ENCODE measurements at places on chromosomes 11 and 22.

GRCh38 chr11:125701858-125702621 lies 21.4 kb upstream of the ACRV1 start:
- no peak for DNase-seq

- no peak for DNase-seq
These were observed 350.5 kb downstream of the CNTN5 start for GRCh38 chr11:99371257-99371656.

DNA sequence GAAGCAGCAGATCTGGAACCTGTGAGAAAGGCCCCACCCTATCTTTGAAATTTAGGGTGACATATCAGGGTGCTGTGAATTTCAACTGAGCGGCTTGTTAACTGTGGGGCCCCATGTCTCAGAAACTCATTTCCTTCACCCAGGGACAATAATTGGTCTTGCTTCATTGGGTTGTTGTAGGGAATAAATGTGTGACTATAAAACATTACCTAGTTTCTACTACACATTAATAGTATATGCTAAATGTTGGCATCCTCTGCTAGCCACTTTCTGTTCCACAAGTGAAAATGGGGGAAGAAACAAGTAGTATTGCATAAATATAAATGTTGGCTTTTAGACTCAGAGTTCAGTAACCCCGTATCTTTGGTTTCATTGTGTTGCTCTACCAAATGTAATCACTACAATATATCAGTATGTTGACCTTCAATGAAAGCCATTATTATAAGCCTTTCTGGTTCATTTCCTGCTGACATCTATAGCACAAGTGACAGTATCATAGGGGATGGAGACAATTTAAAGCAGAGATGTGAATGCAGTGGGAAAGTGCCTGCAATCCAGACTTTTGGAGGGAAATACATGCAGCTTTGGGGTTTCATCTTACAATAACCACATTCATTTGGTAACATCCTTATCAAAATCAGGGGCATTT lies 905.5 kb upstream of the RAG2 start:
- DNase-seq, result no peak

GRCh38 chr11:45982656-45983470 lies 60.4 kb downstream of the LARGE2 start:
- no peak for DNase-seq

GRCh38 chr11:76626266-76626665 lies 44.3 kb downstream of the LRRC32 start:
- no peak for DNase-seq

DNA sequence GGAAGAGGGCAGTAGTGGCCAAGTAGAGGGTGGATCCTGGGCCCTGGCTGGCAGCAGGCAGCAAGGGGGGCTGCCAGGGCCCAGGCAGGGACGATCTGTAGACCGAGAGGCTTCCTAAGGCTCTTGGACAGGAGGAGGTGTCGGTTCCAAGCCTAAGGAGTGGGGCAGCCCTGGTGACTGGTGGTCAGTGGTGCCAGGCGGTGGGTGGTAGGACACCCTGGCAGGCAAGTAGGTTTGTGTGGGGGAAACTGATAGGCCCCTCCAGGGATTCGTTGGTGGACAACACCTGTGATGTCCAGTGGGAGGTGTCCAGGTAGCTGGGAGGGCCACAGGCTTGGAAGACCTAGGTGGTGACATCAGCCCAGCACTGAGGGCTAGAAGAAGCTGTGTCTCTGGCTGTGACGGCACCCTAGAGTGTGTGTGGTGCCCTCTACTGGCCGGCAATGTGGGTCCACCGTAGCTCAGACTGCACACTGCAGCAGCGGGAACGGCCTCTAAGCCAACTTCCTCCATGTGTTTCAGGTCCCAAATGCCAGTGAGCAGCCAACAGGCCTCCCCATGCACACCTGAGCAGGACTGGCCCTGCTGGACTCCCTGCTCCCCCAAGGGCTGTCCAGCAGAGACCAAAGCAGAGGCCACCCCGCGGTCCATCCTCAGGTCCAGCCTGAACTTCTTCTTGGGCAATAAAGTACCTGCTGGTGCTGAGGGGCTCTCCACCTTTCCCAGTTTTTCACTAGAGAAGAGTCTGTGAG lies 9.4 kb upstream of the SAMM50 start:
- peak; percentile 74 for DNase-seq

DNA sequence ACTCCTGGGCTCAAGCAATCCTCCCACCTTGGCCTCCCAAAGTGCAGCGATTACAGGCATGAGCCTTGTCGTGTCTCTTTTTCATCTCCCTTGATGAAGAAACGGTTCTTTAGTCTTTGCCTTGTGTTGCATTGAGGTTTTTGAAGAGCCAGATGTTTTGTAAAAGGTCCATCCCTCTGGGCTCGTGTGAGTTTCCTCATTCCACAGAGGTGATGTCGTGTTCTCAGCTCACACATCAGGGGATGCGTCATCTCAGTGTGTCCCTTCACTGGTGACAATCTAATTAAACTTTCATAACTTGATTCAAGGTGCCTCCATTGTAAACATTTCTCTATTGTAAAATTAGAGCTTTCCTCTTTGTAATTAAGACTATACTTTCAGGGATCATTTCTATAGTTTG lies 29.7 kb upstream of the TEF start:
- no peak for DNase-seq

- DNase-seq, result no peak
These were observed 113.6 kb upstream of the CADM1 start for GRCh38 chr11:115617767-115618166.

DNA sequence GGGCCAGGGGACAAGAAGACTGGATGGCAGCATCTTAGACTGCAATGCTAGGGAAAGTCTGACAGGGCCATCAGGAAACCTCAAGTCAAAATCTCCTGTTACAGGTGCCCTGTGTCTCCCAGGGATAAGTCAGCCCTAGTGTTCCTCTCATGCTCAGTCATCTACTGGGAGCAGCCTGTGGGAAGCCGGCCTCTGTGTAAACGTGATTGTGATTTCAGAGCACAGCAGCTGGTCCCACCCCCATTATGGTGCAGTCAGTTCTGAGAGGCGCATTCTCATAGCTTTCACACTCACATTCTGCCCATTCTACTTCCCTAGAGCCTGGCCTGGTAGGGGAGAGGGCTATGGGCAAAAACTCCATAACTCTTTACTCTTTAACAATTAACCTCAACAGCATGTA lies 7.2 kb upstream of the SLN start:
- no peak for DNase-seq

GRCh38 chr11:17883946-17884345 lies 128.9 kb downstream of the SERGEF start:
- no peak for DNase-seq

DNA sequence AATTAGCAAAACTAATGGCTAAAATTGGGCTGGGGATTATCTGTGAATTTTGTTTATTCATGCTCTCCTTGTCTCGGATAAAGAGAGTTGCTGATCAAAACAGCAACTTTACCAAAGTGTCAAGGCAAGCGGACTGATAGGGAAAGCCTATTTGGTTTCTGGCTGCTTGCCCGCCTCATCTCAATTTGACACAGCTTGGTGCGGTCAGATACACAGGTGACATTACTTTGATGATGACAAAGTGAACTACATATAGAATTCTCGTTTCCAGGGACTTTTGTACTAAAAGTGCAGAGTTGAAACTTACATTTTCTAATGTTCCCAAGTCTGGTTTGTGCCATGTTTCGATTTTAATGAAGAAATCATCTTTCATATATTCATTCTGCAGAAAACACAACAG lies 22.8 kb downstream of the PITPNB start:
- DNase-seq, result no peak

GRCh38 chr11:6529266-6529665 lies 32.2 kb downstream of the DNHD1 start:
- no peak for DNase-seq

GRCh38 chr11:110778343-110778742 lies 66.1 kb upstream of the ARHGAP20 start:
- no peak for DNase-seq

GRCh38 chr11:46930089-46930488 lies 6.5 kb upstream of the CSTPP1 start:
- DNase-seq, result no peak

DNA sequence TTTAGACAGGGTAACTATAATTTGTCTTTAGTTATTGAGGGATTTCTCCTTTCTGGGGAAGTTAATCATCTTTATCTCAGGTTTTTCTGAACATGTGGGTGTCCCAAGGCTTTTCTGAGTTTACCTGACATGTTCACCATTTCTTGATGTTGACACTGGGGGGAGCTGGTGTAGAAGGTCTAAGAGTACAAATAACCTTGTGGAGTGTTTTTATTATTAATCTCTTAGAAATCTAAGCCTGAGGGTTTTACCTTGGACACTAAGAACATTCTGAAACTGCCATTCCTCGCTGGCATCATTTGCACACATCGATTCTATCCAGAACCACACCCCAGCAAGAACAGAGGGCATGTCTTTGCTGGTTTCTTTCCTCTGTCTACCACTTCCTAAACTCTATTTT lies 15.6 kb upstream of the C11orf91 start:
- no peak for DNase-seq

GRCh38 chr22:42069801-42070516 lies 653 bp downstream of the NAGA start:
- no peak for DNase-seq

- no peak for DNase-seq
These were observed 41.5 kb upstream of the HSPA8 start for GRCh38 chr11:123103326-123103980.

DNA sequence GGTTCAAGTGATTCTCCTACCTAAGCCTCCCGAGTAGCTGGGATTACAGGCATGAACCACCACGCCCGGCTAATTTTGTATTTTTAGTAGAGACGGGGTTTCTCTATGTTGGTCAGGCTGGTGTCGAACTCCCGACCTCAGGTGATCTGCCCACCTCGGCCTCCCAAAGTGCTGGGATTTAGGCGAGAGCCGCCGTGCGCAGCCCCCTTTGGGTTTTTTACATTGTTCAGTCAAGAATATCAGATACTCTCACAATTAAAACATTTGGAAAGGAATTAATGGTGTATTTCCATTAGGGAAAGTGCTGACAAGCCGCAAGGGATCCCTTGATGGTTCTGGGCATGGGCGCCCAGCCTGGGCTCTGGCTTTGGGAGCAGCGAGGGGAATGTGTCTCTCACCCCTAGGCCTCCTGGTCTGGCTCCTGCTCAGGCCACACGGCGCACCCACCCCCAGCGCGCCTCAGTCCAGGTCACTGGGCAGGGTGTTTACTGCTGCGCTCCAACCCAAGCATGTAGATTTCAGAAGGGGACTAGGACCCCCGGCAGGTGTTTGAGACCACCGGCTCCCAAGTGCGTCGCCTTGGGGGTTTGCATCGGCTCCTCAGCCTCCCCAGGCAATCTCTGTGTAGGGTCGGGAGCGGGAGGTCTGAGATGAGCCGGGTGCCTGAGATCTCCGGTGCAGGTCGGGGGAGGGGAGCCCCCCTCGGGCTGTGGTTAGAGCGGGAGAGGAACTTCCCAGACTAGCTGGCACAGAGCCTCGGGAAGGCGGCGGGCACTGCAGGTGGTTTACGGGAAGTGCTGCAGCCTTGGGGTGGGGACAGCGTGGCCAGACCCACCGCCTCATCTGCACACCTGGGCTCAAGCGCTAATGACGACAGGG lies 809 bp upstream of the IRF7 start:
- DNase-seq, result no peak

- no peak for DNase-seq
These were observed 19.8 kb upstream of the SLC29A2 start for GRCh38 chr11:66391322-66391721.
